Spinal cord (tissue), 10 donors: ENCODE measurements at places on chromosomes 6 and 20. TPM values are rescaled to one million over a fixed set of nuclear protein-coding genes. Genes with fewer than 3 reads are reported as not detected.

The CPXM1 gene
- 37.1 TPM for total RNA-seq

The HCK gene
- total RNA-seq = 12.4 TPM

The AHCY gene
- 83.0 TPM for total RNA-seq

GRCh38 chr6:146433881-146434731 is 109.5 kb upstream of the RAB32 start:
- H3K4me1 ChIP-seq = peaks cover 10% of the 10 kb centered on the region
- no peak overlapping the region for H3K27ac ChIP-seq
- no peaks in the 10 kb centered on the region for H3K36me3 ChIP-seq
- H3K4me3 ChIP-seq = peak overlapping the region; percentile 46

DNA sequence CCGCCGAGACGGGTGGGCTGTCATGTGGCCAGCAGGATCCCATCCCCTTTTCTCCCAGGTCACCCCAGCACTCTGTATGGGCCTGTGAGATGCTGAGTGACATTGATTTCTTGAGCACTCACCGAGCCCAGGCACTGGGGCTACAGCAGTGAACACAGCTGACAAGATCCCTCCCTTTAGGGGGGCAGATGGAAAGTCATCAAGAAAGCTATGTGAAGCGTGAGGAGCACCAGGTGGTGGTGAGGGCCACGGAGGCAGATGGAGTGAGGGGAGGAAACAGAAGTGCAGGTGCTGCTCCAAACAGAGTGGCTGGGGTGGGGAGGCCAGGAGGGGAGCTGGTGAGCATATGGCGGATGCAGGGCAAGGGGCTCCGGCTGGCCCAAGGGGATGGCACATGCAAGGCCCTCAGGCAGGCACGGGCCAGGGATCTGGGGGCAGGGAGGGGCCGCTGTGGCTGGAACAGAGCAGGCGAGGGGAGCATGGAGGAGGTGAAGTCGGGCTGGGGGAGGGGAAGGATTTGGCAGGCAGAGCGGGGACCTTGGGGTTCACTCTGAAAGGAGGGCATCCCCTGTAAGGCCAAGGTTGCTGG is 184.0 kb downstream of the BMP7 start:
- H3K36me3 ChIP-seq = no peaks in the 10 kb centered on the region
- no peak overlapping the region for H3K27ac ChIP-seq
- H3K4me1 ChIP-seq = no peaks in the 10 kb centered on the region
- no peaks in the 10 kb centered on the region for H3K27me3 ChIP-seq
- no peak for DNase-seq
- H3K4me3 ChIP-seq = no peak overlapping the region

GRCh38 chr6:75611011-75611701 is 9.5 kb downstream of the SENP6 start:
- no peak overlapping the region for H3K4me3 ChIP-seq
- H3K27me3 ChIP-seq = no peaks in the 10 kb centered on the region
- peaks cover 4% of the 10 kb centered on the region for H3K4me1 ChIP-seq
- H3K36me3 ChIP-seq = no peaks in the 10 kb centered on the region

DNA sequence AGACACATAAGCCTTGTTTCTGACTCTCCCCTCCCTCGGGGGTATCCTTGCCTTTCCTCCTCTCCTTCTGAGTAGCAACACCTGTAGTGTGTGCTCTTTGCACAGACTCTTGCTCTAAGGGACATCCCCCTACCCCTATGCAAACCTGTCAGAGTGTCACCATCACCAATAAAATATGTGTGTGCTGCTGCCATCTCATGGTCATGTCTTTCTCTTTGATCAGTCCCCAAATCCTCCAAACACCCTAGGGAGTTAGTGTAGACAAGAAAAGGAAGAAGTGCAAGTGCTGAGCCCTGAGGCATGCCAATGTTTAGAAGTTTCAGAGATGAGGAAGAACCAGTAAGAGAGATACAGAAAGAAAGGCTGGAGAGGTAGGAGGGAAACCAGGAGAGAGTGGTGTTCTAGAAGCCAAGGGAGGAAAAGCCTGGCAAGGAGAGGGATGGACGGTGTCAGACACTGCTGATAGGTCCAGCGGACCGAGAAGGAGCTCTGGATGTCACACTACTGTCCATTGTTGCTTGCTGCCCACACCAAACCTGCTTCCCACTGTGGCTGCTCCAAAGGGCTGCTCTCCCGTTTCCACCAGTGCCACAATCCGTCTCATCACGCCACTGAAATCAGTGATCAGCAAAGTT is 16.4 kb downstream of the TRMT6 start:
- DNase-seq = peak; percentile 71
- no peak overlapping the region for H3K27ac ChIP-seq
- H3K4me1 ChIP-seq = no peaks in the 10 kb centered on the region
- no peak overlapping the region for H3K4me3 ChIP-seq
- H3K27me3 ChIP-seq = no peaks in the 10 kb centered on the region

The CYP24A1 gene
- total RNA-seq = 0.69 TPM

GRCh38 chr6:31246051-31246521 is 25.8 kb downstream of the HLA-C start:
- DNase-seq = no peak
- H3K4me1 ChIP-seq = no peaks in the 10 kb centered on the region
- H3K27ac ChIP-seq = no peak overlapping the region
- H3K36me3 ChIP-seq = no peaks in the 10 kb centered on the region

- no peak overlapping the region for H3K27ac ChIP-seq
- H3K4me3 ChIP-seq = no peak overlapping the region
- no peaks in the 10 kb centered on the region for H3K4me1 ChIP-seq
- no peaks in the 10 kb centered on the region for H3K27me3 ChIP-seq
- no peak for DNase-seq
Measured at GRCh38 chr6:25875926-25876602, 2.0 kb upstream of the SLC17A3 start.

The POU5F1 gene
- total RNA-seq = 0.22 TPM

The HELZ2 gene
- 9.9 TPM for total RNA-seq

The PEX7 gene
- total RNA-seq = 8.3 TPM

The OPRM1 gene
- total RNA-seq = 20.9 TPM

GRCh38 chr6:169843110-169843509 is 91.7 kb downstream of the ERMARD start:
- no peak for DNase-seq
- H3K4me1 ChIP-seq = peaks cover 7% of the 10 kb centered on the region
- no peak overlapping the region for H3K27ac ChIP-seq

DNA sequence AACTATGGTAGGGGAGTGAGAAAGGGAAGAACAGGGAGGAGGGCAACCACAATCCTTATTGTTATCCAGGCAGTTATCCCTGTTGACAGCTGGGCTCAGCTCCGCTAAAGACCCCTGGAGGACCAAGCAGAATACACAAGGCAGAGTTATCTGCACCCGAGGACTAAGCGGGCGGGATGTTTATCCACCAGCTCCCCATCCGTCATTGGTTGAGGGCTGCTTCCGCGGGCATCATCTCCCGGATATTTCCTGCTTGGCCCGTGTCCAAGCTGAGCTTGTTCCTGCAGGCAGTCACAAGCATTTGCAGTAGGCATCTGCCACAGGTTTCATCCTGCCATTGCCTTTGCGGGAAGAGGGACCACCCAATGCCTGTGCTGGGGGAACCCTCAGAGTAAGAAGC is 102.1 kb downstream of the DLGAP4 start:
- H3K27me3 ChIP-seq = no peaks in the 10 kb centered on the region
- H3K27ac ChIP-seq = no peak overlapping the region
- H3K4me1 ChIP-seq = peaks cover 9% of the 10 kb centered on the region
- H3K4me3 ChIP-seq = no peak overlapping the region
- DNase-seq = no peak

DNA sequence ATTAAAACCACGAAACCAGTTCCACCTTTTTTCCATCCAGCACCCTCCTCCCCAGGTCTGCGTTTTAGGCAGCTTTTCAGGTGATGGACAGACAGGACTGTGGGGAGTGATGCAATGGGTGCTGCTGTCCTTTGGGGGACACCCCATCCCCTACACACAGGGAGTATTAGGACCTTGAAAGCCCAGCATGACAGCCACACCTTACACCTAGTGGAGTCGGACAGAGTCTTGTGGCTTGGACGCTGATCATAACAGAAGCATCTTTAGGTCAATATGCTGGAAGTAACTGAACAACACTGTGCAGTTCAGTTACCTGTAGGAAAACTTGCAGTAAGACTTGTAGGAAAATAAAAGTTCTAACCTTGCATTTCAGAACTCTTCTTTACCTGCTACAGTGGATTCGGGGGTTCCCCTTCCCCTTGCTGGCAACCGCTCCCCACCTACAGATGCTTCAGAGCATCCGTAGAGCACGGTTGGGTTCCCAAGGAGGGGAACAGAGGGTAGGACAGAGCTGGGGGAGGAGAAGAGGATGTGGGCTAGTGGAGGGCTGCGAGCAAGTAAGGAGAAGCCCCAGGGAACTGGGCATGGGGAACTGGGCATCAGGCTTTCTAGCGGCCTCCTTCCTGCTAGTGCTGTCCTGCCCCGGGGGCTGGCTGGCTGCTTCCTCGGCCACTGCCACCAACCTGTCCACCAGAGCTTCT is 31.7 kb downstream of the PLEKHG1 start:
- H3K36me3 ChIP-seq = no peaks in the 10 kb centered on the region
- DNase-seq = no peak
- H3K27me3 ChIP-seq = no peaks in the 10 kb centered on the region
- H3K4me1 ChIP-seq = peaks cover 13% of the 10 kb centered on the region
- H3K4me3 ChIP-seq = no peak overlapping the region

DNA sequence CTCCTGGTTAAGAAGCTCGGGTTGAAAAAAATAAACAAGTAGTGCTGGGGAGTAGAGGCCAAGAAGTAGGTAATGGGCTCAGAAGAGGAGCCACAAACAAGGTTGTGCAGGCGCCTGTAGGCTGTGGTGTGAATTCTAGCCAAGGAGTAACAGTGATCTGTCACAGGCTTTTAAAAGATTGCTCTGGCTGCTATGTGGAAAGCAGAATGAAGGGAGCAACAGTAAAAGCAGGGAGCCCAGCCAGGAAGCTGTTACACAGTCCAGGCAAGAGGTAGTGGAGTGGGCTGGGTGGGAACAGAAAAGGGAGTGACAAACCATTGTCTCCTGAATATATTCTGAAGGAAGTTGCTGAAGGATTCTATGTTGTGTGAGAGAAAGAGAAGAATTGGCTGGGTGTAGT is 2.0 kb downstream of the HFE start:
- peaks cover 9% of the 10 kb centered on the region for H3K4me1 ChIP-seq
- DNase-seq = no peak
- no peaks in the 10 kb centered on the region for H3K36me3 ChIP-seq
- no peak overlapping the region for H3K27ac ChIP-seq
- H3K27me3 ChIP-seq = peaks cover 4% of the 10 kb centered on the region

- H3K4me3 ChIP-seq = peak overlapping the region; percentile 50
- peaks cover 9% of the 10 kb centered on the region for H3K36me3 ChIP-seq
- DNase-seq = no peak
- H3K4me1 ChIP-seq = peaks cover 12% of the 10 kb centered on the region
- H3K27ac ChIP-seq = peak overlapping the region; percentile 54
Measured at GRCh38 chr6:36195471-36196112, 952 bp upstream of the BRPF3 start.

DNA sequence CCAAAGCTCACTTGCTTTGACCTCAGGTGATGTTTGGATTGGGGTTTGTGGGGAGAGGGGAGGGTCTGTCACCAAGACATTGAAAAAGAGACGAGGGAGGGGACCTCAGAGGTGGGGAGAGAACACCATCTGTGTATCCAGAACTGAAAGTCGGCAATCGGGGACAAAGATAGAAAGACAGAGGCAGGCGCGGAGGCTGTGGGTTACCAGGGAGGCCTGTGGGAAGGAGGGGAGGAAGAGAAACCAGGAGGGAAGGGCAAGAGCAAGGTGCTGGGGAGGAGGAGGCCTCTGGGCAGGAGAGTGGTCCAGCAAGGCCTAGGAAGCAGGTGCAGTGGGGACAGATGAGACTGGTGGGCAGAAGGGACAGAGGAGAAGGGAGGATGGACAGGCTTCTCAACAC is 211.2 kb downstream of the CDC5L start:
- H3K4me3 ChIP-seq = no peak overlapping the region
- H3K27me3 ChIP-seq = no peaks in the 10 kb centered on the region
- DNase-seq = no peak
- H3K4me1 ChIP-seq = no peaks in the 10 kb centered on the region

The ESF1 gene
- total RNA-seq = 20.6 TPM

DNA sequence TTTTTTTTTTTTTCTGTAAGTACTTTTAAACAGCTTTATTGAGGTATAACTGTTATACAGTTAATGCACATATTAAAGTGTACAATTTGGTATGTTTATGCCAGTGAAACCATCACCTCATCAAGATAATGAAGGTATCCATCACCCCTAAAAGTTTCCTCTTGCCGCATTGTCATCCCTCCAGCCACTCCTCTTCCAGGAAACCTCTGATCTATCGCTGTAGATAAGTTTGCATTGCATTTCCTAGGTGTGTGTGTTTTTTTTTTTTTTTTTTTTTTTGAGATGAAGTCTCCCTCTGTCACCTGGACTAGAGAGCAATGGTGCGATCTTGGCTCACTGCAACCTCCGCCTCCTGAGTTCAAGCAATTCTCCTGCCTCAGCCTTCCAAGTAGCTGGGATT is 3.1 kb downstream of the SLX4IP start:
- peaks cover 1% of the 10 kb centered on the region for H3K4me1 ChIP-seq

- peaks cover 40% of the 10 kb centered on the region for H3K4me1 ChIP-seq
- H3K27me3 ChIP-seq = no peaks in the 10 kb centered on the region
- DNase-seq = no peak
- H3K36me3 ChIP-seq = peaks cover 49% of the 10 kb centered on the region
Measured at GRCh38 chr6:3721810-3722621, 29.5 kb downstream of the PXDC1 start.

DNA sequence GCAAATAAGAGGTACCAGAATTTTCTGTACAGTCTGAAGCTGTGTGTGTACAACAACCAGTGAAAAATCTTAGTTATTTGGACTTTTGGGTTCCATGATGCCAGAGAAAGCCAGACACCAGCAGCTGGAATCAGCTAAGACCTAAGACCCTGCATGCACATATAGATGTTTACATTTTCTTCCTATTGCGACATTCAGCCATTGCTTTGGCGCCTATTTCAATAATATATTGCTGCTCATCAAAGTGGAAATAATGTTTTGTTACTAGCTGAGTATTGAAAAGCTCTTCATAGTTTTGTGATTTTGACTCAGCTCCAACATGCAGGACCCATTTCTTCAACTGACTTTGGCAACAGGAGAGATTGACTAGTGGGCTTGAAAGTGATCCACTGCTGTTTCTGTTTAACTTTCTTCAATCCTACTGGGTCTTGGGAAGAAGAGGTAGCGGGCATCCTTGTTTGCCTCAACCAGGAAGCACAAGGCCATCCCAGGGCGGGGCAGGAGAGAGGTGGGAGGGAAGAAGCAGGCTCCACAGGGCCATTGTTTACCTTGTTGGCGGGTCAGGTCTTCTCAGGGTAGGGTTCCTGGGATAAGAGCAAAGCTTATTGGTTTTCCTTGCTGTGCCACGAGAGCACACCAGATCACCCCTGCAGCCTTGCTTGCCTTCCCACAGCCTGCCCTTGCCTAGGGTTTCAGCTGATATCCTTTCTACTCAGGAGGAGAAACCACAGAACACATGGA is 101.3 kb upstream of the ESR1 start:
- no peaks in the 10 kb centered on the region for H3K36me3 ChIP-seq
- no peaks in the 10 kb centered on the region for H3K4me1 ChIP-seq
- H3K27ac ChIP-seq = no peak overlapping the region
- H3K27me3 ChIP-seq = no peaks in the 10 kb centered on the region
- no peak overlapping the region for H3K4me3 ChIP-seq
